ENCODE measurements at places on chromosomes 5 and 9.

DNA sequence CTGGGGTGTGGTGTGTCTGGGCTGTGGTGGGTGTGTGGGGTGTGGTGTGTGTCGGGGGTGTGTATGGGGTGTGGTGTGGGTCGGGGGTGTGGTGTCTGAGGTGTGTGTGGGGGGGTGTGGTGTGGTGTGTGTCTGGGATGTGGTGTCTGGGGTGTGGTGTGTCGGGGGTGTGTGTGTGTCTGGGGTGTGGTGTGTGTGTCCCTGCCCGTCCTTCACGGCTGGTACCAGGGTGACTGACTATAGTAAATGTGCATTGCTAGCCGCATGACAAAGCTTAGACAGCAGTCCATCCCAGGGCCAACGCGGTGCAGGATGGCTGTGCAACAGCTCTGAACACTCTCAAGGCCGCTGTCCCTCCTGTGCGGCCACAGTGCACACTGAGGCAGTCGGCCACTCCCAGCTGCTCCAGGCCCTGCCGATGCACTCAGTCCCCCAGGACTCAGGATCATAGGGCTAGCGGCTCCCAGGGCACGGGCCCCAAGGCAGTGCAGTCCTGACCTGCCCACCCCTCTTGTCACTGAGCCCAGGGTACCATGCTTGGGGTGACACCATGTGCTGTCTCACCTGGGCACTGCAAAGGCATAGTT is 54.0 kb downstream of the SECISBP2 start:
- H3K4me1 ChIP-seq = no peaks in the 10 kb centered on the region
- no peak overlapping the region for H3K27ac ChIP-seq
- H3K36me3 ChIP-seq = no peaks in the 10 kb centered on the region
- no peak overlapping the region for H3K4me3 ChIP-seq

GRCh38 chr5:136133922-136134379 is 1.3 kb downstream of the SMAD5 start:
- peaks cover 30% of the 10 kb centered on the region for H3K4me1 ChIP-seq
- peak overlapping the region; percentile 96 for H3K27ac ChIP-seq
- no peaks in the 10 kb centered on the region for H3K27me3 ChIP-seq

DNA sequence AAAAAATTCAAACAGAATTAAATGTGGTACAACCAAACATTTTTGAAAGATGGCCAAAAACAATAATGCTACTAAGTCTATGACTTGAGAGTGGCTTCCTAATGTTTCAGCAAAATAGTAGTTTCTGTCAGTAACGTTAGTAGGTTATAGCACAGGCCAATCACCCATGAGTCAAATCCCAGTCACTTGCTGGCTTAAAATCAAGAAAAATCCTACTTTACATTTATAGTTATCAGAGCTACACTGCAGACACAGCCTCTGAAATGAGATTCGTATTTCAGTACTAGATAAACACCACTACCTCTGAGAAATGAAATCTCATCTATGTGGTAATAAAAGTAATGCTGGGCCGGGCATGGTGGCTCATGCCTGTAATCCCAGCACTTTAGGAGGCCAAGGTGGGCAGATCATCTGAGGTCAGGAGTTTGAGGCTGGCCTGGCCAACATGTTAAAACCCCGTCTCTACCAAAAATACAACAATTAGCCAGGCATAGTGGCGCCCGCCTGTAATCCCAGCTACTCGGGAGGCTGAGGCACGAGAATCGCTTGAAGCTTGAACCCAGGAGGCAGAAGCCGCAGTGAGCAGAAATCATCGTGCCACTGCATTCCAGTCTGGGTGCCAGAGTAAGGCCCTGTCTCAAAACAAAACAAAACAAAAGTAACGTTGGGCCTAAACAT is 6.1 kb downstream of the ZDHHC21 start:
- H3K27me3 ChIP-seq = no peaks in the 10 kb centered on the region
- H3K4me1 ChIP-seq = peaks cover 3% of the 10 kb centered on the region
- no peak overlapping the region for H3K27ac ChIP-seq
- no peak for DNase-seq

GRCh38 chr5:40572937-40573336 is 106.8 kb upstream of the PTGER4 start:
- no peaks in the 10 kb centered on the region for H3K4me1 ChIP-seq
- H3K27me3 ChIP-seq = no peaks in the 10 kb centered on the region
- no peak overlapping the region for H3K4me3 ChIP-seq
- no peak overlapping the region for H3K27ac ChIP-seq
- no peak for DNase-seq

DNA sequence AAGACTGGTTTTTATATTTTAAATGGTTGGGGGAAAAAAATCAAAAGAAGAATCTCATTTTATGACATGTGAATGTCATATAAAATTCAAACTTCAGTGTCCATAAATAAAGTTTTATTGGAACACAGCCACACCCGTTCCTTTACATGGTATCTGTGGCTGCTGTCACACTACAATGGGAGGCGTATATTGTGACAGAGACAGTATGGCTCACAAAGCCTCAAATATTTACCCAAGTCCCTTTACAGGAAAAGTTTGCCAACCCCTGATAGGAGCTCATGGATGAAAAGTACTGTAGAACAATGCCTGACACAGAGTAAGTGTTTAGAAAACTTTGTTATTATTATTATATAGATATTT is 5.2 kb upstream of the DUSP1 start:
- DNase-seq = no peak
- H3K4me1 ChIP-seq = peaks cover 51% of the 10 kb centered on the region
- no peaks in the 10 kb centered on the region for H3K36me3 ChIP-seq
- no peaks in the 10 kb centered on the region for H3K27me3 ChIP-seq
- H3K27ac ChIP-seq = no peak overlapping the region
- H3K4me3 ChIP-seq = no peak overlapping the region

DNA sequence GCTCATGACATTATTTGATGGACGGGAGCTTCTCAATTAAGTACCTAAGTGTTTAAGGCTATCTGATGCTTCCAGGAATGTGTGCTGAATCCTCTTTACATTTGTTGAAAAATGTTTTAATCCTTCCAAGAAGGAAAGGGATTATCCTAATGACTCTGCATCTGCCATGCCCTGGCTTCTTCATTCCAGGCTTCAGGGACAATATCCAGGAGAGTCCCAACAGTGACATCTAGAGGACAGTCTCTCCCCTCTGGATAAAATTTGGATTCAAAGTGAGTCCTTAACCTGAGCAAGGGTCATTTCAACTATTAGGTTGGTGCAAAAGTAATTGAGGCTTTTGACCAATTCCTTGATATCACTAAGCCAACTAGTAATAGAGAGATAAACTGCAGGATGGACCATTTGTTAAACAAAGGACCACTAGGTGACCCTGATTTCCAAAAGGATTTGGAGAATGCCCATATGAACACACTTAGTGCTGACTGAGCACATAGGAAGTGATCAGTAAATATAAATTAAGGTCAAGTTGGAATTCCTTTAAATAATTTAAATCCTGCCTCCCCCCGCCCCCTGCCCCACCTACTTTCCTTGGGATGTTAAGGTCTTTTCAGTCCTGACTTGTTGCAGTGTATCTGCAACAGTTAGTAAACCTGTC is 19.1 kb downstream of the TNFSF8 start:
- H3K27ac ChIP-seq = no peak overlapping the region
- H3K36me3 ChIP-seq = no peaks in the 10 kb centered on the region
- H3K27me3 ChIP-seq = no peaks in the 10 kb centered on the region
- H3K4me3 ChIP-seq = no peak overlapping the region
- no peak for DNase-seq
- no peaks in the 10 kb centered on the region for H3K4me1 ChIP-seq

- peaks cover 19% of the 10 kb centered on the region for H3K36me3 ChIP-seq
- no peak overlapping the region for H3K4me3 ChIP-seq
- no peaks in the 10 kb centered on the region for H3K4me1 ChIP-seq
Observed at GRCh38 chr9:4717815-4718214, 23.2 kb downstream of the AK3 start.

DNA sequence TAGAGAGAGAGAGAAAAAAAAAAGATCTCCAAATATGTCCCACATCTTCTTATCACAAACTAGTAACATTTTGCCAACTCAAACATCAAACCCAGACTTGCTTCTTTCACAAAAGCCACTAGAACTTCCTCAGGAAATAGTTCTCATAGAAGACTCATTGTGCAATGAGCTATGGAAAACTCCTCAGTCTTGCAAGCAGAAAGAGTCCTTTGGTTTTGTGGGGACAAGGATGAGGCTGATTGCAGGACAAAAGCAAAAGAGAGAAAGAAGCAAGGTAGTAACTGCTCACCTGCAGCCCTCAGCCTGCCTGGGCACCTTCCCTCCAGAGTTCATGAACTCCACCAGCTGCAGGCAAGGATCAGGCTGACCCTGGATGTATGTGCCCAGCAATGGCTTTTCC is 399.0 kb downstream of the IRX1 start:
- peaks cover 37% of the 10 kb centered on the region for H3K4me1 ChIP-seq
- no peak for DNase-seq
- H3K36me3 ChIP-seq = no peaks in the 10 kb centered on the region
- H3K27me3 ChIP-seq = no peaks in the 10 kb centered on the region
- peak overlapping the region; percentile 88 for H3K27ac ChIP-seq

DNA sequence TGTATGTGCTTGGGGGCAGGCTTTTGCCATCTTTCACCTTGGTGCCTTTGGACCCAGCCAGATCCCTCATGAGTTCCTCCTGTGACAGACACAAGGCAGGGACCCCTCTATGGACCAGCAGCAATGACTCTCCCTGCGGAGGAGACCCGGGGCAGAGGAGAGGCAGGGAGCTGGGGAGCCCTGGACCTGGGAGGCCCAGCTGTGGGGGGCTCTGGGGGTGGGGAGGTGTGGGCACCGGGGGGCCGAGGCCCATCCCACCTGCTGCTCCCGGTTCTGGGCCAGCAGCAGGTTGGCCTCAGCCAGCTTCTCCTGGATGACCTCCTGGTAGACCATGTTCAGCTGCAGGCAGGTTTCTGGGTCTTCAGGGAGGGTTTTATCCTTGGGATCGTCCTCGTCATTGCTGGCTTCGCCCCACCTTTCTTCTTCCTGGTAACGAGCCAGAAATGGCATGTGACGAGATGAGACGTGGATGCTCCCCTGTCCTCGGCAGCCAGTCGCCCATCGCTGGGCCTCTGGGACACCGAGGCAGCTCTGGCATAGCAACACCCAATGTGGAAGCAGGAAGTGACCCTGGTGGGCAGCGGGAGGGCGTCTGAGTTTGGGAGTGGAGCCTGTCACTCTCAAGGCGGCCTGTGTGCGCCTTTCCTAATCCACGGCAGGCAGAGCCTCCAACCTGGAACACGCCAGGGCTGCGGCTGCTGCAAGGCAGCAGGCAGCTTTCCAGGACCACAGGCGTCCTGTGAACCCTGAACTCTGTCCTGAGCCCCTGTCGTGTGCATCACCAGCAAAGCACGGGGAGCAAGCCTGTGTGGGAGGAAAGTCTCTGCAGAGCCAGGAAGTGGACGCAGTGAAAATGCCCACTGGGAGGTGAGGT is 4.4 kb downstream of the SNAPC4 start:
- no peak overlapping the region for H3K27ac ChIP-seq
- DNase-seq = no peak
- no peak overlapping the region for H3K4me3 ChIP-seq
- peaks cover 46% of the 10 kb centered on the region for H3K36me3 ChIP-seq
- peaks cover 19% of the 10 kb centered on the region for H3K4me1 ChIP-seq

DNA sequence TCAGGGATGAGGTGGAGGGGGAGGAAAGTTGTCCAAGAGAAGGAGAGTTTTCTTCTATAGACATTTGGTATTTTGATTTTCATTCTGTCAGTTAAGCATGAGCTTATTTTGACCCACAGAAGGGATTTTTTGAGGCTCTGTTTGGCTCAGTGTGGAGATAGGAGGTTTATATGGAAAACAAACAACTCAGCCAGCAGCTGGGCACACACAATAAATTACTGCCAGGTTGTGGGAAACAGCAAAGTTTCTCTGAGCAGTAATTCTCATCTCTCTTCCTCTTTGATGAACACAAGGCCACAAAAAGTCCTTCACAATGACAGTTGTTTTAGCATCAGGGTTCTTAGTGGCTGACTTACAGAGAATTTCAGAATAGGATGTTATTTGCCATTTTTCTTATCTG is 486.1 kb downstream of the KDM4C start:
- no peak overlapping the region for H3K4me3 ChIP-seq
- no peaks in the 10 kb centered on the region for H3K27me3 ChIP-seq
- DNase-seq = no peak
- H3K27ac ChIP-seq = no peak overlapping the region
- H3K4me1 ChIP-seq = no peaks in the 10 kb centered on the region

GRCh38 chr5:43315682-43316081 is 2.5 kb upstream of the HMGCS1 start:
- no peaks in the 10 kb centered on the region for H3K27me3 ChIP-seq
- H3K4me1 ChIP-seq = peaks cover 15% of the 10 kb centered on the region
- H3K36me3 ChIP-seq = no peaks in the 10 kb centered on the region
- no peak for DNase-seq
- H3K27ac ChIP-seq = no peak overlapping the region

Data from thoracic aorta (tissue), 2 donors.